Stimulated activated CD4-positive, alpha-beta T cell treated with anti-CD3 and anti-CD28 coated beads, TNF-alpha, amount 100 ng/mL, for 24 hours (primary cell): ENCODE measurements at places on chromosomes 7 and 10.

- DNase-seq: peak; percentile 47
Observed at GRCh38 chr10:22630234-22631174, 83.9 kb downstream of the PIP4K2A start.

DNA sequence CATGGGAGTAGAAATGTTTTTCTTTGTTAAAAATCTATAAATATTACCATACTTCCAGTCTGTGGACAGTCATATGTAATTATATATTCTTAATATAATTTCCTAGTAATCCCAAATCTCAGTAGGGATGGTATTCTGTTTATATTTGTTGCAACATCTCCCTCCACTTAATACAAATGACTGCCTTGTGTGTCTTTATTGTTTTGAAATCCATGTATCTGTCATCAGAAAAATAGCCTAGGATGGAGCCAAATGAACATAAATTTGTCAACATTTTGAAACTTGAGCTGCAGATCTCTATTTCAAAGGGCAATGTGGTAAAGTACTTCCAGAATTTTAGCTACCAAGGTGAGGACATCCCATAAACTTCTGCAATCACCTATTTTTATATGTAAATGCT, 290.7 kb downstream of the TSPAN12 start:
- no peak for DNase-seq

GRCh38 chr7:70733090-70733489, 398.9 kb upstream of the GALNT17 start:
- DNase-seq: no peak

- no peak for DNase-seq
Observed at GRCh38 chr10:116589926-116590325, 833 bp upstream of the PNLIPRP1 start.

DNA sequence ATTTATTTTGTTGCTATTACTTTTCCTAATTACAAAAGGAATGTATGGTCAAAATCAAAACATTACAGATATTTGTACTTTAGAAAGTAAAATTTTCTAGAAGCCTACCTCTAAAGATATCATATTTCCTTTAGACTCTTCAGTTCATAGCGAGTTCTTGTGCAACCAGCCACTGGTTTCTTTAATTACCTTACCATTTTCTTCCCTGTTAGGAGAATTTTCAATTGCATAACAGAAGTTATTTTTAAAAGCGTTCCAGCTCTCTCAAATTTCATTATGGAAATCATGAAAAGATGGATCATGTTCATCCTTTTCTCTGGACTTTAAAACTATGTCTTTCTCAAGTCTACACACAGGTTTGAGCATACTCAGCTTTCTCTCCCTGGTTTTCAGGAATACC, 5.0 kb upstream of the TRUB1 start:
- DNase-seq: no peak

DNA sequence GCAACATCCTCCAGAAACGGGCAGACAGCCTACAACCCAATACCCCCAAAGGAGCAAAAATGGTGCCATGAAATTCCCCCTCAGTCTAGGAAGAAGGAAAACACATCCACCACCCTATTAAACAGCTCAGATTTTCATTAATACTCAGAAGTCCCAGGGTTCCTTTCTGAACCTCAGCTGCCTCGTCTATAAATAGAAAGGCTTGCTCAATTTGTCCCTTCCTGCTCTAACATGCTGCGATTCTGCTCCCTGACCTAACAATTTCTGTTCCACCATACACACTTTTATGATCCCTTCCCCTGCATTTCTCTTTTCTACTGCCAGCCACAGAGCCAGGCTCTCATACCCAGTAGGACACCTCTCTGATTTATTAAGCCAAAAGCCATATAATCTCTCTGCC, 68.1 kb downstream of the MTERF1 start:
- no peak for DNase-seq
